ENCODE measurements at places on chromosomes 3 and 15. TPM values are rescaled to one million over a fixed set of nuclear protein-coding genes. Genes with fewer than 3 reads are reported as not detected.

- no peak overlapping the region for H3K27ac ChIP-seq
- H3K4me3 ChIP-seq: no peak overlapping the region
- peaks cover 3% of the 10 kb centered on the region for H3K27me3 ChIP-seq
- no peaks in the 10 kb centered on the region for H3K36me3 ChIP-seq
- H3K4me1 ChIP-seq: peaks cover 7% of the 10 kb centered on the region
Measured at GRCh38 chr15:57732526-57733331, 26.2 kb downstream of the POLR2M start.

ECE2 gene
- not detected for total RNA-seq

CPNE9 gene
- total RNA-seq: 0.17 TPM

GRCh38 chr3:160163229-160163878 lies 61.9 kb upstream of the C3orf80 start:
- peaks cover 20% of the 10 kb centered on the region for H3K27me3 ChIP-seq
- no peaks in the 10 kb centered on the region for H3K4me1 ChIP-seq
- H3K27ac ChIP-seq: no peak overlapping the region

DNA sequence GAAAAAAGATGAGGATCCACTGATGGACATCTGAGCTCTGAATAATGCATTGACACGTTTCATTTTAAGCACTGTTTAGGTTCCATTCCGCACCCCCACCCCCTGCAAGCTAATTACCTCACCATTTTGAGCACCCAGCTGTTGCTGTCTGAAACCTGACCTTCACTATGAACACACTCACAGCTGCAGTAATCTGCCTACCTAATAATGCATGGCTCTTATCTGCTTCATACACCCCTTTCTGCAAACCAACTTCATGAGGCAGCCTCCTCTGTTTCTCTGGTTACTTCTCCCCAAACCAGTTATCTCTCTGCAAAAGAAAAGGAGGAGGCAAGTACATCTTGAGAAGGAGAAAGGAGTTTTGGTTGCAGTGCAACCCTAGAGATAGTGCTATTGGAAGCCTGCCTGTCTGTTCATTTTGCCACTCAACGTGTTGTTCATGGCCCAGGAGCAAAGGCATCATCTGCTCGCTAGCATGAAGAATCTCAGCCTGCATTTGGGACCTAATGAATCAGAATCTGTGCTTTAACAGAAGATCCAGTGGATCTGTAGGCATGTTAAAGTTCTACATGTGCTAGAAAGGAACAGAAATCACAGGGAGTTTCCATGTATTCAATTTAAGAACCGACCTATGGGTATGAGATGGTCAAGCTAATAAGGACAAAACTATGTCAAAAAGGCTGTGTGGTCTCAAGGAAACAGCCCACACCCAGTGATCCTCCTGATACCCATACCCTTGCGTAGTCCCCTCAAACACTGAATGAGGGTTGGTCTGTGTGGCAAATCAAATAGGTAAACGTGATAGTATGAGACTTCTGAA lies 87.2 kb downstream of the MB21D2 start:
- peak overlapping the region; percentile 83 for H3K27ac ChIP-seq
- H3K4me3 ChIP-seq: peak overlapping the region; percentile 26
- no peaks in the 10 kb centered on the region for H3K27me3 ChIP-seq
- H3K4me1 ChIP-seq: peaks cover 38% of the 10 kb centered on the region
- no peak for DNase-seq
- H3K36me3 ChIP-seq: peaks cover 16% of the 10 kb centered on the region

GRCh38 chr3:122031123-122031468 lies 9.0 kb upstream of the ILDR1 start:
- H3K27me3 ChIP-seq: peaks cover under 1% of the 10 kb centered on the region
- H3K4me1 ChIP-seq: peaks cover 13% of the 10 kb centered on the region
- peaks cover 3% of the 10 kb centered on the region for H3K36me3 ChIP-seq
- DNase-seq: peak; percentile 35
- peak overlapping the region; percentile 87 for H3K27ac ChIP-seq

SPTBN5 gene
- total RNA-seq: 0.65 TPM

DNA sequence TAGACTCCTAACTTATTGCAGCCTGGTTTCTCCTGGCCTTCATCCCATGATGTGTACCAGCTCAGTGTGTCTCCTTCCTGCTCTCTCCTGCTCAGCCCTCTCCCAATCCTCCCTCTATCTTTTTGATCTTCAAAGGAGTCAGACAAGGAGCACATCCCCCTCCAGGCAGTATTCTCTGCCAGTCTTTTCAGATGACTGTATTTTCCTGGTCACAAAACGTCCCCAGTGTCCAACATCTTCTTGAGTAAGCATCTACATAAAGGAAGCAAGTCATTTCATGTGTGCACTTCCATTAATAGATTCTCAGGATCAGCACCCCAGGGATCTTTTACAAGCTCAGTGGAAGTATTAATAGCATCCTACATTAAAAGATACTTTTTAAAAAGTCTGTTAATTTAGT lies 148.9 kb upstream of the THBS1 start:
- no peaks in the 10 kb centered on the region for H3K36me3 ChIP-seq
- peaks cover 55% of the 10 kb centered on the region for H3K27me3 ChIP-seq
- no peak overlapping the region for H3K27ac ChIP-seq
- peaks cover 15% of the 10 kb centered on the region for H3K4me1 ChIP-seq
- no peak for DNase-seq

DNA sequence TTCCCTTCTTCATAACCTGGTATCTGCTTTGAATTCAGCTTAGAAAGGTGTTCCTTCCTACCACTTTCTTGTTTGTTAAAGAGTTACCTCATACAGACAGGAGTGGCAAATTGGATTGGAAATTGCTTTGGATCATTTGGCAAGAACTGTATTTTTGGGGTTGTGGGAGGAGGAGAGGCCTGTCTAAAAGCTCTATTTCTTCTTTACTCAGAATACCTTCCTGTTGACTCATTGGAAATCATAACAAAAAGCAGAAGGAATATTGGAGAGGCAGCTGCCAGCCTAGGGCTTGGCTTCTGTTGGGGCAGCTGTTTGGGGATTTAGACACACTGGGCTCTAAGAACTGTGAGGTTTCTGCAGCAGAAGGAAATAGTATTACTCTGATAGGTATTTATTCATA lies 14.2 kb downstream of the IQGAP1 start:
- DNase-seq: no peak
- peaks cover 58% of the 10 kb centered on the region for H3K4me1 ChIP-seq
- H3K36me3 ChIP-seq: peaks cover 16% of the 10 kb centered on the region
- no peaks in the 10 kb centered on the region for H3K27me3 ChIP-seq
- peak overlapping the region; percentile 79 for H3K4me3 ChIP-seq

MRAS gene
- 0.07 TPM for total RNA-seq

DNA sequence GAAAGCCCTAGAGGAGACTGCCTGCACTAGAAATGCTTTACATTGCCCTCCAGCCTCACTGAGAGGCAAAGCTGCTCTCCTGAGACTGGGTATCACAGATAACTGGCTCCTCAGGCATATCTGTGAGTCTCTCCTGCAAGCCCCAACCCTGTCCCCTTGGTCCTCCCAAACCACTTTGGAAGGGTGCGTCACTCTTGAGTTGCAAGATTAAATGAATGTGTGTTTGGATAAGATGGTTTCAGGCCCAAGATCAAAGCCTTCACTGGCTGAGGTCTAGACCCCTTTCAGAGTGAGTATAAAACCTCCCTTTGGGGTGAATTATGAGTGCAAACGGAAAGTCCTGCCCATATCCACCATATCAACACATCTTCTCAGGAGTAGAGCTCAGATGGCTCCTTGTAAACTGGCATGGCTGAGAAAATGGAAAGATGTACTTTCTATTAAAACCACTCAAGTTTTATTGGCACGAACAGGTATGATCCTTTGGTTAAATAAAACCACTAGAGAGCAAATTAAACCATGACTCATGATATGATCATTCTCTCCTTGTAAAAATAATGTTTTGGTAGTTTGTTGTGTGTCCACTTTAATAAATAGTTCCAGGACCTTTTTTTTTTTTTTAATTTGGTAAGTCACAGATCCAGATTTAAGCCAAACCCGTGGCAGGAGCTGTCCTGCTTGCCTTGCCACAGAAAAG lies 164.0 kb downstream of the CHST2 start:
- H3K4me3 ChIP-seq: no peak overlapping the region
- no peak overlapping the region for H3K27ac ChIP-seq
- H3K36me3 ChIP-seq: no peaks in the 10 kb centered on the region
- peaks cover 2% of the 10 kb centered on the region for H3K4me1 ChIP-seq
- DNase-seq: no peak

PLSCR5 gene
- not detected for total RNA-seq

DNA sequence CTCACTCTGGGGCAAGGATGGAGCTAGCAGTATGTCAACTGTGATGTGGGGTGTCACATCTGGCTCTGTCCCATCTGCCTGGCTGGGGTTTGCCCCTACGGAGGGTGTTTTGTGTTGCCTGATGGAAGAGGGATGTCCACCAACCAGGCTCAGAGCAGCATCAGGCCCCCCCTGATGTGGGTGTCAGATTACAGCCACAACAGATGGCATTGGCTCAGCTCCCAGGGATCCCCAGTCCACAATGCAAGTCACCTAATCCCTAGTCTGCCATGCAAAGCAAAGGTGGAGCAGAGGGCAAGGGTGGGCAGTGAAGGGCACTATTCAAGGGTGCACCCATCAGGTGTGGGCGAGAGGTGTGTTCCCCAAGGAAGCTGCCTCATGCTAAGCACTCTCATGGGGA lies 48.9 kb upstream of the AMOTL2 start:
- no peaks in the 10 kb centered on the region for H3K27me3 ChIP-seq
- no peak overlapping the region for H3K4me3 ChIP-seq
- peak; percentile 43 for DNase-seq
- no peaks in the 10 kb centered on the region for H3K36me3 ChIP-seq

DNA sequence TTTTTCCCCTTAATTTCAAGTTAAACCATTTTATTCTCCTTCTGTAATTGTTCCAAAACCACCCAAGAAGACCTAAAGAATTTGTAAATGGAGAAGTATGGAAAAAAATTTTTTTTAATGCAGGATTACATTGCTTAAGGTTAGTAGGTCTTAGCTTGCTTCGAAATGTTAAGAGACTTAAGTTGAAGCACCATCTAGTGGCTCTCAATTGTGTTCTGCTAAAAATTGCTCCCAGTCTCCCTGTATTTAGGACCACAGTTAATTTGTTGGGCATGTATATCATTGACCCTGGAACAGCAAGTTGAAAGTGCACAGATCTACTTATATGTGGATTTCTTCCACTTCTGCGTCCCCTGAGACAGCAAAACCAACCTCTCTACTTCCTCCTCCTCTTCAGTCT lies 32.4 kb downstream of the CD200R1L start:
- H3K27me3 ChIP-seq: peaks cover 3% of the 10 kb centered on the region
- DNase-seq: no peak
- H3K27ac ChIP-seq: no peak overlapping the region
- H3K4me1 ChIP-seq: peaks cover 17% of the 10 kb centered on the region
- no peak overlapping the region for H3K4me3 ChIP-seq

- no peak overlapping the region for H3K4me3 ChIP-seq
- no peak for DNase-seq
- no peak overlapping the region for H3K27ac ChIP-seq
- peaks cover 35% of the 10 kb centered on the region for H3K27me3 ChIP-seq
Measured at GRCh38 chr3:122916084-122916483, 111.5 kb downstream of the SEMA5B start.

DNA sequence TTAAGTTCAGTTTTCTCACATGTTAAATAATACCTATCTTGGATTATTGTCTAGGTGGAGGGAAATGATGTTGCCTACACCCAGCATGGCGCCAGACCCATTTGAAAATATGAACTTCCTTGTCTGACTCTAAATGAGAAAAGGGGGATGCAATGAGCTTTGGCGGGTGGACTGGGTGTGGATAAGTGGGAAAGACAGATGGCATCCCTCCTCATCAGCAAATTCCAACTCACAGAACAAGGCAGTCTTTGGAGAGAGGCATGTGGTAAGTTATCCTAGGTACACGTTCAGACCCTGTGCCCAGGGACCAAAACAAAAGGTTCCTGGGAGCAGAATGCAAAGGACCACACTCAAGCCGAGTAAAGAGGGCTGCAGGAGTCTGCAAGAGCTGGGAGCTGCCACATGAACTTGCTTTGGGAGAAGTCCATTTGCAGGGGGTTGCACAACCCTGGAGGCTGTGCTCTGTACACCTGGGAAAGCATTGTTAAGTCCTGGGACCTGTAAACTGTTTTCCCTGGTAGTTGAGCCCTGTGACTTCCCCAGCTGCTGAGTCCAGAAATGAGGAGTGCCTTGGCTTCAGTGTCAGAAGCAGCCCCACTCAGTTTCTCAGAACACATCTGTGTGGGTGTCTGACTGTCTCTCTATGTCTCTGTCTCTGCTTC lies 102.3 kb upstream of the TPM1 start:
- peaks cover 10% of the 10 kb centered on the region for H3K27me3 ChIP-seq
- no peaks in the 10 kb centered on the region for H3K36me3 ChIP-seq
- DNase-seq: no peak
- no peak overlapping the region for H3K27ac ChIP-seq
- no peak overlapping the region for H3K4me3 ChIP-seq
- H3K4me1 ChIP-seq: peaks cover 5% of the 10 kb centered on the region

GOLGA6L10 gene
- 0.76 TPM for total RNA-seq

- H3K36me3 ChIP-seq: no peaks in the 10 kb centered on the region
- no peak for DNase-seq
- no peaks in the 10 kb centered on the region for H3K4me1 ChIP-seq
- H3K27ac ChIP-seq: no peak overlapping the region
- H3K27me3 ChIP-seq: no peaks in the 10 kb centered on the region
- no peak overlapping the region for H3K4me3 ChIP-seq
Measured at GRCh38 chr3:2579206-2579605, 480.5 kb downstream of the CNTN4 start.

DNA sequence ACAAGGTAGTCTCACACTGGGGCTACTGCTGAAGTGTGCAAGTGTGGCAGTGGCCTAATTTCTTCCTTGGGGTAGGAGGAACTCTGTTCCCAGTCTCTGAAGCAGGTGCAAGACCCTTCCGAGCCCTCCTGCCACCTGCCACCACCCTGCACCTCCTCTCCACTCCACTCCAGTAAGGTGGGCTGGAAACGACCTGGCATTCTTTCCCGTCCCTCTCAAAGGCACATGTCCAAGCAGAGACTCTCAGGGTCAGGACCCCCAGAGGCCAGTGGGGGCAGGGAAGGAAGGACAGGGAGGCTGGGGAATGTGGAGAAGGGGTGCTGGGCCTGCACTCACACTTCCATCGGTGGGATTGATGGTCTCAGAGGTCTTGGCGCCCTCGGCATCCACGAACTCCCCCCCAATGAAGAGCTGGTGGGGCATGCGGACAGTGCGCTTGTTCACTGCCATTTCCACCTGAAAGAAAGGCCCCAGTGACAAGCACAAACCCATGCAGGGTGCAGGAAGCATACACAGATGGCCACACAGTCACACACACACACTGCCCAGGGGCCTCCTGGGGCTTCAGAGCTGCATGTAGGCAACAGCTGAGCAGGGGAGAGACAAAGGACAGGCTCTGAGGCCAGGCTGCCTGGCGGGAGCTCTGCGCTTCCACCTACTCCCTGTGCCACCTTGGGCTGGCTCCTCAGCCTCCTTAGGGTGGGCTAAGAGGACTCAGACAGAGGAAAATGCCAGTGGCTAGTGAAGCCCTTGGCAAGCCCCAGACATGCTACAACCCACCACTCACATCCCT lies 43.8 kb downstream of the ALDH1L1 start:
- H3K27me3 ChIP-seq: peaks cover 20% of the 10 kb centered on the region
- H3K4me1 ChIP-seq: no peaks in the 10 kb centered on the region
- H3K27ac ChIP-seq: no peak overlapping the region
- no peaks in the 10 kb centered on the region for H3K36me3 ChIP-seq
- DNase-seq: no peak
- no peak overlapping the region for H3K4me3 ChIP-seq

- no peak overlapping the region for H3K27ac ChIP-seq
- H3K27me3 ChIP-seq: no peaks in the 10 kb centered on the region
- H3K4me3 ChIP-seq: no peak overlapping the region
- DNase-seq: no peak
Measured at GRCh38 chr15:48147358-48147757, 26.6 kb downstream of the SLC24A5 start.

- H3K27ac ChIP-seq: no peak overlapping the region
- no peaks in the 10 kb centered on the region for H3K4me1 ChIP-seq
- DNase-seq: no peak
- H3K27me3 ChIP-seq: peaks cover 2% of the 10 kb centered on the region
- H3K4me3 ChIP-seq: no peak overlapping the region
Measured at GRCh38 chr15:42149493-42150218, 6.8 kb downstream of the PLA2G4F start.
